MV-4-11 (cell line): ENCODE measurements at places on chromosomes 4 and X.
A peak's percentile ranks its signal among the peaks of the same experiment; 100 is the strongest.

DNA sequence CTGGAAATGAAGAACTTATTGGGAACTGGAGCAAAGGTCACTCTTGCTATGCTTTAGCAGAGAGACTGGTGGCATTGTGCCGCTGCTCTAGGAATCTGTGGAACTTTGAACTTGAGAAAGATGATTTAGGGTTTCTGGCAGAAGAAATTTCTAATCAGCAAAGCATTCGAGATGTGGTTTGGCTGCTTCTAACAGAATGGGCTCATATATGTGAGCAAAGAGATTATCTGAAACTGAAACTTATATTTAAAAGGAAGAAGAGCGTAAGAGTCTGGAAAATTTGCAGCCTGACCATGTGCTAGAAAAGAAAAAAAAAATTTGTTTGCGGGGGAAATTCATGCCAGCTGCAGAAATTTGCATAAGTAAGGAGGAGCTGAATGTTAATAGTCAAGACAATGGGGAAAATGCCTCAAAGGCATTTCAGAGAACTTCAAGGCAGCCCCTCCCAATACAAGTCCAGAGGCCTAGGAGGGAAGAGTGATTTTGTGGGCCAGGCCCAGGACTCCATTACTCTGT, 35.9 kb upstream of the PAPSS1 start:
- peak; percentile 64 for DNase-seq

DNA sequence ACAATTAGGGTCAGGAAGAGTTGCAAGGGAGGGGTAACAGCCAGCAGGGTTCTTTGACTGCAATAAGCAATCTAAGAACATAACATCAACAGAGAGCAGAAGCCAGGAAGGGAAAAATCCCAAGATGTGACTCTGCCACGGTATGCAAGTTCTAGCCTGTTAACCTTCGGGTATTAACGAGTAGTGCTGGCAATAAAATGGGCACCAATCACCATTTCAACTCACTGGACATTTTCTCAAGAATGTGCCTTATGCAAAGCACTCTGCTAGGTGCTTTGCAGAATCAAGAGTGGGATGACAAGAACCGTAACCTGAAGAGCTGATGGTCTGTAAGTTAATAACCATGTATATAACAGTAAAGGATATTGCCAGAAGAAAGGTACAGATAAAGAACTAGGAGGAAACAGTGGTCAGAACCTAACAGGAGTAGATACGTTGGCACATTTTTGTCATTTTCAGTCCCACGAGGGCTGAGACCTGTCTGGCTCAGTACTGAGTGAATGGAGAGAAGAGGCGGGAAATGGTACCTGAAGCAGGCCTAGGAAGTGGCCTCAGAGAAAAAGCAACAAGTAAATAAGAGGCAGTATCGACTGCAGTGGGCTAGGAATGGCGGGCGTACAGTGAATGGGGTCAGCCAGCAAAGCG, 2.7 kb downstream of the ELOVL6 start:
- no peak for DNase-seq

GRCh38 chr4:48904101-48904500, 2.5 kb downstream of the OCIAD2 start:
- DNase-seq = no peak

GRCh38 chrX:49172280-49172780, 632 bp downstream of the PLP2 start:
- DNase-seq = peak; percentile 71

- DNase-seq = no peak
These were observed 28.8 kb upstream of the CXCL2 start for GRCh38 chr4:74127745-74128144.

DNA sequence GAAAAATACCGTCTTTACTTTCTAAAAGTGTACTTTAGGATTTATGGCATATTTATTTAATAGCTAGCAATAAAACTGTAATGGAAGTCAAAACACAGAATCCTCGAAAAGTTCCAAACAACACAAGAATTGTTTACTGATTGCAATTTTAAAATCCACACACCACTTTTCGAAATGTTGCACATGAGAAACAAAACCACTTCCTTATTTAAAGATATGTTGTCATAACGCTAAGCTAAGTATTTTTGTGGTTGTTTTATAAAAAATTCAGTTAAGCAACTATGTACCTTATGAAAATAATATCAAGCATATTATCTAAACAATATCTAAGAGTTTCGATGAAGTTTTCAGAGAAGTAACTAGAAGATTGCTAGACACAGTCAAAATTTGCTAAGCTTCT, 344 bp downstream of the TMPRSS11D start:
- peak; percentile 81 for DNase-seq

GRCh38 chr4:7811536-7812191, 128.0 kb downstream of the AFAP1 start:
- no peak for DNase-seq

DNA sequence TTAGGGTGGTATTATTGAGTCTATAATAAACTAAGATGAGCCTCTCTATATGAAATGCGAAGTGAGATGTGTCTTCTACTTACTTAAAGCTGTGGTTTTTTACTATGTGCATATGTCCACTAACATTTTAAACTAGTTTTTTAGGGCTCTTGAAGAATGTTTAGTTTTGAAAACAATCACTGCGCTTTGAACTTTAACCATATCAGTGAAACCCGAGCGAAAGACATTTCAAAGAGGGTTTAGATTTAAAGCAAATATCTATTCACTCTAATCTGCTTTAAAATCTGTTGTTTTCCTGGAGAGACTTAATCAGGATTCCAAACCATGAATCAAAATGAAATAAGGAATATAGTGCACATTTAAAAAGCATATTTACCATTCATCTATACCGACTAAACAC, 24.8 kb upstream of the SLC7A11 start:
- no peak for DNase-seq

GRCh38 chrX:3771766-3772165, 58.3 kb upstream of the PRKX start:
- DNase-seq = no peak

DNA sequence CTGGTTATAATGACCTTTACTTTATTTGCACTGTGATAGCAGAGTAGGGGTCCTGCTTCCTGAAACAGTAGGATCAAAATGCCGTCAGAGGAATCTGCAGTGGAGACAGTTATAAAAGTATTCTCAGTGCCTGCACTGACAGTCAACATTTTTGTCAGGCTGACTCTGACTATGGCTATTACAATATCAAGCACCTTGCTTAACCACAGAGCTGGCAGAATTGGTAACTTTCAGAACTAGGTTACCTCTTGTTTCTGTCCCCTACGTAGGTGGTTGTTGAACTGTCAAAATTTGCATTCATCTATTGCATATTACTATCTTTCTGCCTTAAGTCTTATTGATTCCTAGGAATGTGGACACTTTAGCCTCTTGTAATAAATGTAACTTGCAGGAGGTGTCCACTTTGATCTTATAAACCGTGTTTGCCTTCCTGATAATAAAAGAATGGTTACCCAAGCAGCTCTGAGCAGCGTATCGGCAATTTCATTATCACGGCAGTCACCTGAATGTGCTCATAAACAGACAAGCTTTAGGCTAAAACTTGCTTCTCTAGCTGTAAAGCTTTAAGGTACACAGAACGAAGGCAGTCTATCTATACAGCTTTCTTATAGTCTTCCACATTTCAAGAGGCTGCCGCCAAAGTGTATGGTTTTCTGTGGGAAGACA, 353.0 kb upstream of the GALNT7 start:
- DNase-seq = no peak

DNA sequence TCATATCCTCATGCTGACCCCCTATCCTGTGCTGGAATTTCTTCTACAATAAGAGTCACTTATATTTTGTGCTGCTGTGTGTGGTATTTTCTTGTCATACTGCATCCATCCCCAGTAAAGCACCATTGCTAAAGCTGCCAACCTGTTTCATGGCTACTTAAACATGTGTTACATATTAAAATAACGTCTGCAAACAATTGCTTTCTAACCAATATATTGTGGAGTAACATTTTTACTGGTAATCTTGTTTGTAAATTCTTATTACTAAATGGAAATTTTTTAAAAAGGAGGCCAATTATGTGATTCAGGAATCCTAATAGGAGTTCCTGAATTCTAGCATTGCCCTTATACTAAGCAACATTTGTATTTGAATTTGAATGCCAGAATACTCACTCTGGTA, 160.3 kb upstream of the VEGFC start:
- DNase-seq = no peak

DNA sequence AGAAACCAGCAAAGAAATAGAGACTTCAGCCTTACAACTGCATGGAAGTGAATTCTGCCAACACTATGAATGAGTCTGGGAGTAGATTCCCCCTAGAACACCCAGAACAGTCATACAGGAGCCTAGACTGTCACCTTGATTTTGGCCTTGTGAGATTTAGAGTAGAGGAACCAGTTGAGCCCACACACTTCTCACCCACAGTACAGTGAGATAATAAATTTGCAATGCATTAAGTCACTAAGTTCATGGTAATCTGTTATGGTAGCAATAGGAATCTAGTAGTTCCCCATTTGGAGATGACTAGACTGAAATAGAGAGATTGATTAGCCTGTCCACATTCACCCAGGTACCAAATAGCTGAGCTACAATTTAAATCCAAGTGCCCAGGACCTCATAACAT, 59.0 kb downstream of the FAM13A start:
- DNase-seq = no peak

DNA sequence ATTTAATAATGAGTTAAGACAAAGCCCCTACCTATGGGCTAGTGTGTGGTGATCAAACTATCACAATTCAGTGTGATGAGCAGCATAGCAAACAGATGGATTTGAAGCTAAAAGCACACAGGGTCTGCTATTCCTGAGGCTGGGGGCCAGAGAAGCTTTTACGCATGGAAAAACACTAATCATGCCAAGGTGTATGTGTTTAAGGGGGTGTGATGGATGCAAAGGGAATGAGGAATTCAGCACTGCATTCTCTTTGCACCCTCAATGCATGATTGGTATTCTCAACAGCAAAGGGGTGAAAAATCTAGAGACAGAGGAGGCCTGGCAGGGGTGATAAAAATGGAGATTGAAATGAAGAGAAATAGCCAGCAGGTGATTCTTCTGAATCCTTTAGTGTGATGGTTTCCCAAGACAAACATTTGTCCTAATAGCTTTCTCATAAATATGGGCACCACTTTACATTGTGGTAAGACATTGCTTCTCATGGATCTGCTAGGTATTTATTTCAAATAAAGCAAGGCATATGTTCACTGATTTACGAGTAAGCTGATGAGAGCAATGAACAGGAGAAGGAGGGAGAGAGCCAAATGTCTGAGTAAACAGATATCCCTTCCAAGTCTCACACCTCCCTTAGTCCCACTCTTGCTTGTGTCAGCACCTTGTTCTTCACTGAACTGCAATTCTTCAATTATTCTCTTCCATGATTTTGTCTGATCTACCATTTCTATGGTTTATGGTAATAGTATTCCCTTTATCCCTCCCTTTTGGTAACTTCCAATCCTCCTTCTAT, 15.7 kb downstream of the C1QTNF7 start:
- DNase-seq = no peak

GRCh38 chr4:176791591-176792325, 964 bp downstream of the VEGFC start:
- DNase-seq = no peak

DNA sequence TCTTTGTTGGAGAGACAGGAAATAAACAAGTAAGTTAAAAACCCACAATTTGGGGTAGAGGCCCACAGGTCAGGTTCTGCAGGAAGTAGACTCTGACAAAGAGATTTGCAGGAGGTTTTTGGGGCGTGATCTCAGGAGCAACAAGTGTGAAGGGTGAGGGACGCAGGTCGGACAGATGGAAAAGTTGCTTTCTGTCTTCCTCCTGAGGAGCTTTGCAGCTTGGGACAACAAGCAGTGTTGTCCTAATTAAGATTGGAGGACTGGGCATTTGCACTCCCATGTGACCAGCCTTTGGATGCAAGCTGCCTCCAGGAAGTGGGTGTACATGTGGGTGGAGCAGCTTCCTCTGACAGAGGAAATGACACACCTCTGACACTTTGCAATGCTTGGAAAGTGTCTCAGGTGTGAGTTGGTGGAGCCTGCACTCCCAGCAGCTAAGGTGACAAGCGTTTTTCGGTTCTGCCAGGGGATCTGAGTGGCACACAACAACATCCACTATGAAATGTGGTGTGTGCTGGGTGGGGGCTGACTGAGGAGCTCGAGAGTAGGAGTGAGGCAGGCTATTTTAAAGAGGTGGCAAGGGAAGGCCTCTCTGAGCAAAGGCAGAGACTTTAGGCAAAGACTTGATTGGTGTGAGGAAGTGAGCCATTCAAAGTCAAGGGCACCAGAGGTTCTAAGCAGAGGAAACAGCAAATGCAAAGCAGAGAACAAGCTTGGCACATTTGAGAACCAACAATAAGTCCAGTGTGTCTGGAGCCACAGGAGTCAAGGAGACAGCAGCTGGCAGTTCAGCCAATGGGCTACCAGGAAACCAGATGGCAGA, 339.8 kb upstream of the GATB start:
- DNase-seq = peak; percentile 32

GRCh38 chr4:23412701-23413100, 477.1 kb downstream of the PPARGC1A start:
- no peak for DNase-seq

DNA sequence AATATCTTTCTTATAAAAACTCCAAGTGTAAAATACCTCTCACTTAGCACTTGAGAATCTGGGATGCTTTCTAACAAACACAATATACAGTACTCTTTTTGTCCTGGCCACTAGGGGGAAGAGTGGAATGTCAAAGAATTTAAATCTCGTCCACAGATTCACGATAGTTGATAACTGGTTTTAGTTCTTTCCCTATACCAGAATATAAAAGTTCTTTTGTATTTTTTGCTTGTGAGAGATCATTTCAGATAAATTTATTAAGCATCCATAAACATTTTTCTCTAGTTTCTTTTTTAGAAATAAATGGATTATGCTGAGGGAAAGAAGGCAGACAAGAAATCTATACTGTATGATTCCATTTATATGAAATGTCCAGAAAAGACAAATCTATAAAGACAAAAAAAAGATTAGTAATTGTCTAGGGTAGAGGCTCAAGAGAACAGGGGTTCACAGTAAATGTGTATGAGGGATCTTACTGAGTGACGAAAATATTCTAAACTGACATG, 50.4 kb downstream of the MGARP start:
- DNase-seq = peak; percentile 44

GRCh38 chr4:173448608-173449379, 49.9 kb upstream of the SCRG1 start:
- DNase-seq = no peak

GRCh38 chr4:1403591-1404572, 2.4 kb downstream of the NKX1-1 start:
- DNase-seq = no peak

- DNase-seq = no peak
These were observed 28.0 kb upstream of the ATP6AP2 start for GRCh38 chrX:40552768-40553167.

GRCh38 chr4:58849026-58849425, 1738.8 kb upstream of the IGFBP7 start:
- no peak for DNase-seq

- no peak for DNase-seq
These were observed 12.2 kb upstream of the CDK16 start for GRCh38 chrX:47206316-47206715.

GRCh38 chr4:112808001-112808400, 171.1 kb downstream of the LARP7 start:
- DNase-seq = peak; percentile 56

DNA sequence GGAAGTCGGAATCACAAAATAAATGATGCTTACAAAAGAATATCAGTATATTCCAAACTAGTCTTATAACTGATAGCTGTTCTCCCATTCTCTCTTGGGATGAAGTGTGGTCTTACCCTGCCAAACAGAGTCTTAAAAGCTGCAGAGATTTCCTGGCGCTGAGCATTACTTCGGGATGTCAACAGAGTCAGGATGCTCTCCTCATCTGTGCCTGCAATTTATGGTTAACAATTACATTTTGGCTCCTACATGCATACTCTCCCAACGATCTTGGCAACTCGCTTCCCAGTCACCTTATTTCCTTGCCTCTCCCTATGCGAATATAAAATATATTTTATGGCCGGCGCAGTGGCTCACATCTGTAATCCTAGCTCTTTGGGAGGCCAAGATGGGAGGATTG, 12.2 kb downstream of the ANXA5 start:
- DNase-seq = no peak
